Mucosa of descending colon (tissue), 3 donors: ENCODE measurements at places on chromosomes 1 and 21. TPM values are rescaled to one million over a fixed set of nuclear protein-coding genes. Genes with fewer than 3 reads are reported as not detected.

The FLG gene
- not detected for total RNA-seq

The CD101 gene
- total RNA-seq, result 6.1 TPM

The IPP gene
- 21.1 TPM for total RNA-seq

The KCNE2 gene
- 0.38 TPM for total RNA-seq

The AMIGO1 gene
- 9.9 TPM for total RNA-seq

The AADACL3 gene
- total RNA-seq, result not detected

The TP53BP2 gene
- 34.5 TPM for total RNA-seq

The BEND5 gene
- 1.9 TPM for total RNA-seq

The ANGPTL3 gene
- total RNA-seq, result not detected

The FOXD3 gene
- total RNA-seq, result 0.55 TPM

The PGBD5 gene
- total RNA-seq, result 3.2 TPM

The TNFRSF18 gene
- total RNA-seq, result 1.6 TPM

The UBXN10 gene
- total RNA-seq, result 5.8 TPM

The CRYZL1 gene
- total RNA-seq, result 55.5 TPM

The CCDC185 gene
- not detected for total RNA-seq

GRCh38 chr1:149843431-149844041 lies 55.8 kb upstream of the BOLA1 start:
- no peak for DNase-seq

DNA sequence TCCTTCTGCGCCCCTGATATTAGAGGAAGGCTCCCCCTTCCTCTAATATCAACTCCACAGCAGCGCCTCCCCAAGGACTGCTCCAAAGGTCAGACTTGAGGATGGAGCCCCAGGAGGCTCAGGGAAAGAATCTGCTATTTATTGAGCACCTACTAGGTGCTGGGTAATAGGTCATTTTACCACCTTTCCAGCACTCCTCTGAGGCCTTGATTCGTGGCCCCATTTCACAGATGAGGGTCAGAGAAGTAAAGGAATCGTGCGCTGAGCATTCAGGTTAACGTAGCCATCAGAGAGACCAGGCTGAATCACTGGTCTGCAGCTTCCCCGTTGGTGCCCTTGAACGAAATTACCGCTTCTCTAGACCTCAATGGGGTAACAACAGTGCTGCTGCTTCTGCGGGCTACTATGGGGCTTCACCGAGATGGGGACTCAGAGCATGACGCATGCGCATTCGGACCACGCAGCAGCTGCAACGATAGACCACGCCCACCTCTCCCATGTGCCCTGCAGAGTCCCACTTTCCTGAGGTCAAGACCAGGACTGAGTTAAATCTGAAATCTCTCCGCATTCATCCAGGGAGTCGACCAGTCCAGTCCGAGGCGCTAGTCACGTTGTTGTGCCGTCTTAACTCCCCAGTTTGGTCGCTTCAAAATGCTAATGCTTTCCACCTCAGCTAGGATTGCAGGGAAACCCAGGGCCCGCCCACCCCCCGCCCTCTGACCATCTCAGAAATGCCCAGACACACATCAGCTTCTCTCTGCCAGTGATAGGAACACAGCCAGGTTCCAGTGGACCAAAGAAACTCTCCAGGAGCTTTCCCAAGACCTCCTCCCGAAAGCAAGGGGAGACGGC lies 12.9 kb downstream of the CAMK2N1 start:
- peak; percentile 84 for DNase-seq

GRCh38 chr1:220791285-220791684 lies 4.6 kb downstream of the MTARC1 start:
- DNase-seq, result no peak

DNA sequence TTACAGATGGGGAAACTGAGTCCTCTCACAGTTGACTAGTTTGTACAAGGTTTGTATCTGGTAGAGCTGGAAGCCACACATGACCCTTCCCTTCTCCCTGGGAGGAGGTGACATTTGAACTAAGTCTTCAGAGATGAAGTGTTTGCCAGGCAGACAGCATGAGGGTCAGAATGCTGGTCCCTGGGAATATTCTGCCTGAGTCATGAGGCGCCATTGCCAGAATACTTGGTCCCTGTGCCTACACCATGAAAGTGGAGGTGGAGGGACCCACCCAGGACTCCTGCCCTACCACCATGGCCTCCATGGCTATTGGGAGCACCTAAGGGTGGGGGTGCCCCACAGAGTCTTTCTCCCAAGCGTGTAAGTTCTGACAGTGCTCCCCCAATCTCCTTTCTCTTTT lies 7.0 kb downstream of the RPS6KA1 start:
- DNase-seq, result no peak

- DNase-seq, result no peak
Observed at GRCh38 chr1:209545423-209545822, 38.1 kb upstream of the CAMK1G start.

DNA sequence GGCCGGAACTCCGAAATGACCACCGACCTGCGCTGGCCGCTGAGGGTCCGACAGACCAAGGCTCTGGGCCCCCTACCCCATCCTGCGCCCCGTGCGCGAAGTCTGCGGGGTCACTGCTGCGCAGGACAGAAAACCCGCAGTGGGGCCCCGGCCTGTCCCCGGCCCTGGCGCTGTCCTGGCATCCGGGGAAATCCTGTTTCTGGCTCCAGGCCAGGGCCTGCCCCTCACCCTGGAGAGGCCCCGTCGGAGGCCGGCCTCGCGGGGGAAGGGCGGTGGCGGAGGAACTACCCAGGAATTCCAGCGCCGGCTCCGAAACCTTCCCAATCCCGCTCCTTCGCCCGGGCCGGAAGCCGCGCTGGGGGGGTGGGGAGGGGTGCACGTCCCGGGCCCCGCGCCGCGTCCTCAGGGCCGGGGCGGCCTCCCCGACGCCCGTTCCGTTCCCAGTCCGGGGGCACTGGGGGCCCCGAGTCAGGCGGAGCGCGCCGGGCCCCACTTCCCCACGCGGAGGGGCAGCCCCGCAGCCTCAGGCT lies 77.0 kb downstream of the MORN1 start:
- peak; percentile 63 for DNase-seq

DNA sequence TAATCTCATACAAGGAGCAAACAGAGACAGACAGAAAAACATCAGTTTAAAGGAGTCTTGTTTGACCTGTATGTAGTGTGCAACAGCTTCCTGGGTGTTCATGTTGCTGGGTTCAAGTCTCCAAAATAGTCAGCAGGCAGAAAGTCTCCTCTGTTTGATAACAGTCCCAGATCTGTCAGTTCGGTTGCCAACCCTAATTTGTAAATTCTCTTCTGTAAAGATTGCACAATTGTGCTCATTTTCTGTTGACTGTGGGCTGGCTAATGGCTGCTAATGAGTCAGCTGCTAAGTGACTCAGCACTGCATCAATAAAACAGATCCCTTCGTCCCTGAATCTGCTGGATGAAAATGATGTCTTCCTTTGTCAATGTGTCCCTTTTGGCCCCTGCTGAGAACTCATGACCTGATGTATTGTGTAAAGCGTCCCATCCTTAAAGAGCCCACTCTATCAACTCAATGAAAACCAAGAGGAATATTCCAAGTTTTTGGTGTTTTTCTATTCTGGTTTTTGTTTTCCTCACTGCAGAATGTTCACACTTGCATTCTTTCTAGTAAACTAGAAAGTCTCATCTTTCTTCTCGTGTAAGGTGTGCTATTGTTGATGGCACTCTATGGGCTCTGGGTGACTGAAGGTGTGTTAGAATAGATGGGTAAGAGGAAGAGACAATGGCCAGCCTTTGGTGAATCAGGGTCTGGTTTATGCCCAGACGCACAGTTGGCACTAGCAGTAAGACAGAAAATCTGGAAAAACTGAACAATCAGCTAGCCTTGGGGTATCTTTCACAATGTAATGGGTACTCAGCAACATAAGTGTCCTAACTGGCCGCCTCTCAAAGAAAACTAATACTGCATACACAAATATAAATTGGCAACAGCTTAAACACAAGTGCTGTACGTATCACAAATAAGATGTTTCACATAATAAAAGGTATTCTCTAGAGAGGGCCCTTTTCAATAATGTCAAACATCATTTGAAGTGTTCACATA lies 75.1 kb upstream of the SIPA1L2 start:
- DNase-seq, result peak; percentile 51

DNA sequence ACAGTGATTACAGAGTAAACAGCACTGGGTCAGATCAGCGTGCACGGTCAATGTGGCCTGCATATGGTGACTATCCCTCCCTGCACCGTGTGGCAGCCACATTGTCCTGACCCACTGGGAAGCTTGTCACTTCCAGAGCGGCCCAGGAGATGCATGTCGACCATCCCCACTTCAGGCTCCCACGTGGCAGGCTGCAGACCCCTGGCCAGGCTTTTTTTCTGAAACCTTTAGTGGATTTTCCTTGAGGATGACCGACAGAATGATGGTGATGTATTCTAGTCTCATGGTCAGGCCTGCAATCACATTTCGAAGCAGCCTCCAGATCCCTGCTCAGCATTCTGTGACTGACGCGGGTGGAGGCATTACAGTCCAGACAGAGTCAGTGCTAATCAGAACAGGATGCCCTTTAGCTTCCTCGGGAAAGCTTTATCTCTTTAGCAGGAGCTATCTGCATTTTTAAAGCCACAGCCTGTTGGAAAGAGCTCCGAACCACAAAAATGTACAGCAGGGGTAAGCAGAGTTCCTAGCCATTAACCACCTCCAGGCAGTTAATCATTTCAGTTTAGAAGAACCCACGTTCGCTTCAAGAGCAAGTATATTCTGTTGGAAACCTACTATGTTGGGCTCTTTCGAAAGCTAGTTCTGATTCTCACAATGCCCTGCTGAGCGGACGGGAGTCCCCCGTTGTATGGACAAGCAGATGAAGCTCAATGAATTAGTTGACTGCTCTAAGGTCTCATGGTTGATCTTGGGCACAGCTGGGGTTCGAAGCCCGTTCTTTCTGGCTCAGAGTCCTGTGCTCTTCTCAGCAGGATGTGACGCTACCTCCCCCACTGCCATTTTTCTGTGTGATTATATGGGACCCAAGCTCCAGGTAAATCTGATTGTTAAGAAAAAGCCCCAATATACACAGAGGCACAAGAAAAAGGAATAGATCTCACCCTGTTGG lies 56.5 kb downstream of the IRF2BP2 start:
- no peak for DNase-seq

- peak; percentile 98 for DNase-seq
Observed at GRCh38 chr1:153796786-153797659, 21.8 kb downstream of the SLC27A3 start.

DNA sequence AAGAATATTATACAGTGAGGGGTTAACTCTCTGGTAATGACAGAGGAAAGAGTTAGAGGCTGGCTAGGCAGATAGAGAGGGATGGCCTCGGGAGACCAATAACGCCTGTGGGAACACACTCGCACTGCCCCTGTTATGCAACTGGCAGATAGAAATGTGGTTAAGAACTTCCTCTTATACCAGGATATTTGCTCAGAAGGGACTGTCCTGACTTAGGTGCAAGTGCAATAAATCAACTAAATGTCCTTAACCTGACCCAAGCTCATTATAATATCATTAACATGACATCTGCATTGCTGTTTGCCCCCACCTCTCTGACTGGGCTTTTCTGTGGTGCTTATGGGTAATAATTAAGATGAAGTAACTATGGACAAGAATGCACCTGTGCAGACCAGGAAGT lies 1518.0 kb downstream of the NCAM2 start:
- DNase-seq, result no peak

- no peak for DNase-seq
Observed at GRCh38 chr1:209349363-209350308, 233.9 kb upstream of the CAMK1G start.

- DNase-seq, result no peak
Observed at GRCh38 chr21:14263879-14264278, 47.9 kb downstream of the RBM11 start.

- DNase-seq, result peak; percentile 46
Observed at GRCh38 chr1:214550857-214551435, 456 bp downstream of the PTPN14 start.

GRCh38 chr1:182616130-182617013 lies 12.2 kb upstream of the RGS16 start:
- peak; percentile 54 for DNase-seq

DNA sequence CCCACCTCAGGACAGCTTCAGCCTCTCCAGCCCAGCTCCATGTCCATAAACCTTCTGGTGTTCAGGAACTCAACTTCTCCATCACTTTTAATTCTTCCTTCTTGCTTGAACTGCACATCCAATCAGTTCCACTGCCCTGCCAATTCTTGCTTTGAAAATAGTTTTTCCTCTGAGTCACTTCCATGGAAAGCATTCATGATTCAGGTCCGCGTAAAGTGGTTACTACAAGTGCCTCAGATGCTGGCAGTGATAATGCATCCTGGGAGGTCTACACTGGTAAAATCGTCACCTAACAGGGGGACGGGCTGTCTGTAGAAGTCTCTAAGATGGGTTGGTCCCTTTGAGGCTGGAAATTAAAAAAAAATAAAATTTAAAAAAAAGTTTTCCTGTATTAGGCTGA lies 25.9 kb upstream of the RCAN1 start:
- DNase-seq, result no peak

GRCh38 chr1:84271441-84272151 lies 29.9 kb upstream of the SAMD13 start:
- no peak for DNase-seq

- DNase-seq, result no peak
Observed at GRCh38 chr1:214514032-214514818, 37.2 kb downstream of the PTPN14 start.

DNA sequence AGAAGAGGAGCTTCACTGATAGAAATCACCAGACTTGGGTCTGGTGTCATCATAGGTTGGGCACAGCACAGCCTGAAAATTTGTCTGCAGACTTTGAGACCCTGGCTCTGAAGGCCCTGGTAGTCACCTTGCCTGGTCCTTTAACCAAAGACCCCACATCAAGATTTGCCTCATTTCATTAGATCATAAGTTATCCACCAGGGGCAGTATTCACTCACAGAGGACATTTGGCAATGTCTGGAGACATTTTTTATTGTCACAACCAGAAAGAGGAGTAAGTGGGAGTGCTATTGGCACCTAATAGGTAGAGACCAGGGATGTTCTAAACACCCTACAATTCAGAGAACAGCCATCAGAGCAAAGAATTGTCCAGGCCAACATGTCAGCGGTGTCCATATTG lies 22.1 kb upstream of the PAX7 start:
- no peak for DNase-seq

DNA sequence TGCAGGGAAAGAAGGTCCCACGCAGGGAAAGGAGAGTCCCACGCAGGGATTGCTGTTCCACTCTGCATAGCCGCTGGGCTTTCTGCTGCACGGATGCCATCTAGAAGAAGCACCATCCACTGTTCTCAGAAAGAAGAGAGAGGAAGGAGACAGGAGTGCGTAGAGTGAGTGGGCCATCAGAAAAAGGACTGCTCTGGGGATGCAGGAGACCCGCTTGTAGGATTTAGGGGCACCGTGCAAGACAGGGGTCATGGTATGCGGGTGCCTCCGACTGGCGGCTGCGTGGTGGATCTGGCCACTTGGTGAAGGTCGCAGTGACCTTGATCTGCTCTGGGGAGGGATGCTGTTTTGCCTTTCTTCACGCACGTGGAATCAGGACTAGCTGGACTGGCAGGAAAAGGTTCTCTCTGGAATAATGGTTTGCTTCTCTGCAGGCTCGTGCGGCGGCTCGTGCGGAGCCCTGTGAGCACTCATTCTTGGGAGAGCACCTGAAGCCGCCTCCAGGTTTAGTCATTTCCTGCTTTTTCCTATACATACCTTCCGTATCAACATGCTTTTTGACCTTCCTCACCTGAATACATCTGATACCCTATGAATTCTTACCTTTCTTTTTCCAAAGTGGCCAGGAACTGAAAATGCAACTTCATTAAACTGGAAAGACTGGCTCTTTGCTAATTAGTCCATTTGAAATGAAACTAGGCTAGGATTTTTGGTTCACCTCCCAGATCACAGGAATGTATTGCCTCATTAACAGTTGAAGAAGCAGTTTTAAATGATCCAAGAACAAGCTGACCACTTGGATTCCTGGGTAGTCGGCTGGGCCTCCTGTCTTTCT lies 181.6 kb downstream of the KIF26B start:
- DNase-seq, result no peak

GRCh38 chr1:151541752-151542151 lies 1.6 kb downstream of the TUFT1 start:
- peak; percentile 38 for DNase-seq

- no peak for DNase-seq
Observed at GRCh38 chr1:193338194-193338593, 151.8 kb upstream of the B3GALT2 start.
